Large intestine (tissue), 12 donors: ENCODE measurements at places on chromosomes 1 and 21. TPM values are rescaled to one million over a fixed set of nuclear protein-coding genes. Genes with fewer than 3 reads are reported as not detected.

DNA sequence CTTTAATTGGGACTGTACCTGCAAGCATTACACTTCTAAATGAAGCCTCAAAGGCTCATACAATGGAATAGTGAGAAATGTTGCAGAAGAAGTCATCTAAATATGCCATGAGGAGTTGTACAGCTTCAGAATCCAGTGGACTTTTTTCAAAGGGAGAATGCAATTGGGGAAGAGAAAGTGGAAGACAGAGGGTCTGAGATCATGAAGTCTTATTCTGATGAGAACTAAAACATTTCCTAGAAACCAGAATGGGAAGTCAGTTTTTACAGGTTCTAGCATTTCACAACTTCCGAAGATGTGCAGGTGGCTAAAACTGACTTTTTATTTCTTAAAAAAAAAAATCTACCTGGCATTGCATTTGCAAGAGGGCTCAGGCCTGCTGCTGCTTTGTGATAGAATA, 424.4 kb upstream of the RUNX1 start:
- no peak for DNase-seq

DNA sequence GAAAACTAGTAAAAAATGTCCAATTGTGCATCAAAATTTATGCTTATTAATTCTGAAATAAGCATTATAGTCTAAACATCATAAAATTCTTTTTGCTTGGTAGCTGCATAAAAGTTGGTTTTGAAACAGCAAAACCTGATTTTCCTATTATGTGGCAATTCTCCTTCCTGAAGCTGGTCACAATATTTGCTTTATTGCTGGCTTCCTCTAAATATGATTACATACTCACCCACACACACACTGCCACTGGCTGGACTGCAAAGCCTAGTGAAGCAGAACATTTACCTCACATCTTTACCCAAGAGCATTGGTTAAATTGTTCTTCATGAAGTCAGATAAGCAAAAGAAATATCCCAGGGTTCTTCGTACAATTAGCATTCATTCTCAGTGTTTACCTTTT, 103.0 kb downstream of the NR5A2 start:
- DNase-seq: no peak

GRCh38 chr1:232101231-232101630, 474.6 kb downstream of the DISC1 start:
- DNase-seq: no peak

- peak; percentile 23 for DNase-seq
Observed at GRCh38 chr1:85153149-85153891, 47.5 kb downstream of the SYDE2 start.

Gene CDCA8
- 10.1 TPM for polyA plus RNA-seq

GRCh38 chr1:56922070-56922469, 43.7 kb downstream of the C8B start:
- DNase-seq: no peak

GRCh38 chr1:114341856-114342255, 169.1 kb downstream of the TRIM33 start:
- no peak for DNase-seq

DNA sequence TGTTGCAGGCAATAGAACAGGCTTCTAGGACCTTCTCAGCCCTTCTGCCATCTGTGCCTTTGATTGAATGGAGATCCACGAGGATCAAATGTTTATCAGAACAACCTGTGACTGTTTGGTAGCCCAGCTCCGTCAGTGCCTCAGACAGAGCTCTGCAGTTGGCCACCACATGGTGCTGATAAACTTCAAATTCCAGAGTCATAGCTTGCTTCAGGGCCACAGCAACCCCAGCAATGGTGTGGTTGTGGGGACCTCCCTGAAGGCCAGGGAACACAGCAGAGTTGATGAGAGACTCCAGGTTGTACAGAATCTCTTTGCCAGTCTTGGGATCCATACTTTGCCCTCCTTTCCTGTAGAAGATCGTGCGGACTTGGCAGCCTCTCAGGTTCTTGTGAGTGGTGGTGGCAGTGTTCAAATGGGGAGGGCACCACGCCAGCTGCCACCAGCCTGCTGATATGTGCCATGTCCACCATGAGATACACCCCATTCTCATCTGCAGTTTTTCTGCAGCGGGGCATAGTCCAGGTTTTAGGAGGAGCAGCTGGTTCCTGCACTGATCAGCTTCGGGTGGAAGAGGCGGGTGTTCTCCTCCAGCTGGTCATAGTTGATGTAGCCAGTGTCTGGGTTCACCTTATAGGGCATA, 82.9 kb upstream of the ARTN start:
- no peak for DNase-seq

DNA sequence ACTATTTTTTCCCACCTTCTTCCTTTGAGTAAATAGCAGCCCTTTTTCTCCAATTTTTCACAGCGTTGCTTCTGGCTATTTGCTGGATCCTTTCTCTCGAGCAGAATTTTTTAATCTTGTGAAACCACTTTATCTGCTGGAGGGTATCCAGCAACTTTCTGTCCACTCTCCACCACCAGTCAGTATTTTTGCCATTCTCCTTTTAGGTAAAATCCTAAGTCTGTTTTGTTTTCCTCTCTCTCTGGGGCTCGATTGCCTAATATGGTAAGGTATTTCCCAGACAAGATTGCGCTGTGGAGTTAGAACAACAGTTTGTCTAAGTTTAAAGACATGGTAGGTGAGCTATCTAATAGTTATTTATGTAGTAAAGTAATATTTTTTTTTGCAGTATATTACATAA, 156.9 kb downstream of the PPP1R12B start:
- DNase-seq: no peak

DNA sequence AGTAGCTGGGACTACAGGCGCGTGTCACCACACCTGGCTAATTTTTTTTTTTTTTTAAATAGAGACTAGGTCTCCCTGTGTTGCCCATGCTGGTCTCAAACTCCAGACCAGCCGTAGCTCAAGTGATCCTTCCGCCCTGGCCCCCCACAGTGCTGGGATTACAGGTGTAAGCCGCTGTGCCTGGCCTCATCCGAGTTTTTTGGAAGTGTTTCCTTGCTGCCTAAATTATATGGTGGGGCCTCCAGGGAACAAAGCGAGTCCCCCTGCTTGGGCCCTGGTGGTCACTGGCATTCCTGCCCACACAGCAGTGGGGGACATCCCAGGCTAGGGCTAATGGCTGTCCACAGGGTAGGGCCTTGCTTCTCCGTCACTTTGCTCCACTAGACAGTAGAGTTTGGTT, 143.8 kb downstream of the PCBP3 start:
- DNase-seq: no peak

DNA sequence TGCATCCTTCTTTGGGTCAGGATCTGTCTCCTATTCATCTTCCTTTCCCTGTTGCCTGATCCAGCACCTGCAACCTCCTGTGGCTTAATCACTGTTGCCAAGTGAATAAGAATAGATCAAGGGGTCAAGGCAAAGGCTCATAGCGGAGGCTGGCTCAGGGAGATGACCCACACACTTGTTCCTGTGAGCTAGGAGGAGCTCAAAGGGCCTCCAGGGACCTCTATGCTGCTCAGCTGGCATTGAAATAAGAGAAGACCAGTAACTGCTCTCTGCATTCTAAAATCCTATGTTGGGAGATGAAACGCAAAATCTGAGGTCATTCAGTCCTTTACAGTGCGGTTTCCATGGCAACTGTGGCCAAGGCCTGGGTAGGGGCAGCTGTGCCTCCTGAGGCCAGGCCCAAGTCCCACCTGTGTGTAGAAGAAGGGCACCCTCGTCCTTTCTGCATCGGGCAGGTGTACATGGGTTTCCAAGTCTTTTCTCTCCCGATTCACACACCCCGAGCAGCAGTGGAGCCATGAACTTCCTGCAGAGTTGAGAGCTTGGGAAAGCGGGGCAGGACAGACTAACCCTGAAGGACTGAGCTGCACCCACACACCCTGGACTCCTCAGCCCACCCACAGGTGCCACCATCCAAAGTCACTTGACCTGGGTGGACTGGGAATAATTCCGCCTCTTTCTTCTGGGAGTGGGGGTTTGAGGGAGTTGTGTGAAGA, 27.8 kb upstream of the STUM start:
- no peak for DNase-seq

DNA sequence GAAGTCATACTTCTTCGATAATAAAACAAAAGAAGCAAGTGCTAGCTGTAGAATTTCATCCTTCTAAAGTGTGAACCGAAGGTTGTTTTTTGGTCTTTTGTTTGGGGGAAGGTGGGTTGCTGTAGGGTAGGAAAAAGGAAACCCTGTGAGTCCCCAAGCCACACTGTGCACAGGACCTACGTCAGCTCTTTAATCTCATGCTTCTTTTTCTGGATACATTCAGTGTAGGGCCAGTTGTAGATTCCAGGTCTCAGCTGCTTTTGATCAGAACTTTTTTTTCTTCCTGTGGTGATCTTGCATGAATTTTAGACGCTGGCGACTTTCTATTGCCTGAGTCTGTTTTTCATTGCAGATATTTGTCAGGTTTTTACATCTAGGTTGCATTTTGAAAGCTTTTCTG, 40.2 kb downstream of the BCL9 start:
- no peak for DNase-seq

DNA sequence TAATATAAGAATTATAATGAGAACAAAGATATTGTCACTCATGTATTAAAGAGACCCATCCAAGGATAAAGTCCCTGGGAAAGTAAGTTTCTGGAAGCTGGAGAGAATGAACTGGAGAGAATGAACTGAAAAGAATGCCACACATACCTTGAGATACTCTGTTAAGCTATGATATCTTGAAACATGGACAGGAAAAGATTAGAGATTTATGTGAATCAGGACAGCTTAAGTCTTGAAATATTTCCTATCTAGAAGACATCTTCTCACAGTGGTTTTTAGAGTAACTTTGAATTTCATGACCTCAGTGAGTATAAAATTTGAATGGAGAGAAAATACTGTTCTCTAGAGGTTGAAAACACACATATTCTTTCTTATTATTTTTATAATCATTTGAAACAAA, 201.3 kb upstream of the HMCN1 start:
- no peak for DNase-seq

GRCh38 chr1:212944229-212944901, 6.0 kb upstream of the VASH2 start:
- DNase-seq: no peak

Gene JAM2
- 11.3 TPM for polyA plus RNA-seq

Gene FLG
- polyA plus RNA-seq: 0.73 TPM
